ENCODE measurements at places on chromosomes 2 and 18.

- DNase-seq = no peak
These were observed 104.2 kb downstream of the LRRC30 start for GRCh38 chr18:7334973-7335568.

- no peak for DNase-seq
These were observed 71.4 kb upstream of the FAM98A start for GRCh38 chr2:33670392-33670937.

- DNase-seq = no peak
These were observed 28.3 kb upstream of the TOGARAM2 start for GRCh38 chr2:28952836-28953211.

- no peak for DNase-seq
These were observed 47.5 kb upstream of the TWSG1 start for GRCh38 chr18:9287036-9287435.

- no peak for DNase-seq
These were observed 16.8 kb downstream of the ASXL3 start for GRCh38 chr18:33594799-33595198.

DNA sequence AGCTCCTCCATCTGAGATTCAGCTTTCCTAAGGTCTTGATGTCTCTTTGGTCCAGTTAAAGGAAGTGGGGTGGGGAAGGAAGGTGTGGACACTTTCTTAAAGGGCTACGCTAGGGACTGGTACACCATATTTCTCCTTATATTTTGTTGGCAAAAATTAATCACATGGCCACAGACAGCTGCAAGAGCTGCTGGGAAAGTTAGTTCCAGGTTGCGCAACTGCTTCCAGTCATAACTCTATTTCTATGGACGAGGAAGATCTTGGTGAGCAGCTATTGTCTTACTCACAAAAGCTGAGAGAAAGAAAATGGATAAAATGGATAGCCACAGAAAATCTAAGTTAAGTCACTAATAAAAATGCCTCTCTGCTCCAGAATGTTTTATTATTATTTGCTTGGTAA, 60.7 kb upstream of the PPM1B start:
- no peak for DNase-seq

GRCh38 chr2:63643486-63643885, 54.7 kb downstream of the MDH1 start:
- no peak for DNase-seq

DNA sequence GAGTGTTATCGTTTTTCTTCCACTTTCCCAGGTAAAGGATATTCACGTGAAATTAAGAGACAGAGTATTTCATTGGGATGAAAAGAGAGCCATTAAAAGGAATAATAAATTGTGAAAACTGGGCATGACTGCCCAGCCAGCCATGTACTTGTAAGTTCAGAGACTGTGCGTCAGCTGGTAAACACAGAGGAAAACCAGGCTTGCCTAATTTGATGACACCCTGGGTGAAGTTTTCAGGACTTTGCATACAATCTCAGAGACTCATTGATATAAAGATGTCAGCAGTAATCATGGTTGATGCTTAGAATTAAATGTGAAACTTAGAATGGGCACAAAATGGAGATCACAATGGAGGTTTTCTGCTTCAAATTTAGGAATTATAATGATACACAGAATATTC, 153.5 kb upstream of the ZEB2 start:
- DNase-seq = no peak

GRCh38 chr2:176763130-176763529, 449.5 kb upstream of the HNRNPA3 start:
- no peak for DNase-seq

GRCh38 chr2:232629129-232629475, 4.3 kb upstream of the EFHD1 start:
- DNase-seq = no peak

- DNase-seq = no peak
These were observed 600.9 kb downstream of the PLCL1 start for GRCh38 chr2:198405311-198405710.

DNA sequence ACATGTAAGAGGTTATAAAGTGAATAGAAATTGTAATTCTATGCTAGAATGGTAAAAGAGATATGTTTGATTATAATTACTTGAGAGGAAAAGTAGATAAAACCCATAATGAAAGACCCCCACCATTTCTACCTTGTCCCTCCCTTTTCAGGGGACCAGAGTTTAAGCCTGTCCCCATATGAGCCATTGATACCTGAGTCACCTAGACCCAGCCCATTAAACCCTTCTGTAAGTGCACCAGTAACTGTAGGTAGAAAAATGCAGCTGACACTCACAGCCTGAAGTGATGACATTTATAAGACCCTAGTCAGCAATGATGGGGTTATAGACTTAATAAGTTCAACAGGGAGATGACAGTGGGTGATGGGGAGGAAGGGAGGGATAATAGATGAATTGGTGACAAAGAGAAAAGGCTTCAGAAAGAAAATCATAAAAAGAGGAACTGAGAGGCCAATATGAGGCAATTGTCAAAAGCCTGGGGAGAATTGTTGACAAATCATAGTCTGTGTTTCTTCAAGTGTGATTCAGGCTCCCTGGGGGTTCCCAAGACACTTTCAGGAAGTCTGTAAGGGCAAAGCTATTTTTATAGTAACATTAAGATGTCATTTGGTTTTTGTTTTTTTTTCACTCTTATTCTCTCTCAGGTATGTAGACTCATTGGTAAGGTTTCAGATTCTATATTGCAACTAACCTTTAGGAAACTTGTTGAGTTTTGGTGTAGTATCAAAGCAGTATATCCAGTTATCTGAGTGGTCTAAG, 544.2 kb downstream of the SATB2 start:
- DNase-seq = no peak

- DNase-seq = no peak
These were observed 24.4 kb upstream of the ONECUT2 start for GRCh38 chr18:57410749-57411148.
